ENCODE measurements at places on chromosomes 6 and 20. TPM values are rescaled to one million over a fixed set of nuclear protein-coding genes. Genes with fewer than 3 reads are reported as not detected.

DNA sequence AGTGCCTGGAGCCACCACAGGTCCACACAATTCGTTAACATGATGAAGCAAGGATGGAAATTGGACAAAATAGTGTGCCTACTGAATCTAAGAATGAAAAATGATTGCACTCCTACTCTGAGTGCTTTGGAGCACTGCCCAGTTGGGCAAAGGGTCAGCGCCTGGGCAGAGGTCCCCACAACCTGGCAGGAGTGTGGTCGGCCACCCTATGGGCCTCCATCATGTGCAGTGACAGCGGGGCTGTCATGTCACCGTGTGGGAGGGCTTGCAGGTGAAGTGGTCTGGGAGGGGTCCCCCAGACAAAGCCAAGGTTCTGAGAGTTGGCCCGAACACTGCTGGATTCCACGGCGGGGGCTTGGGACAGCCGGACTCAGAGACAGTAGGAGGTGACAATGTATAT lies 36.2 kb upstream of the CD93 start:
- H3K36me3 ChIP-seq: no peaks in the 10 kb centered on the region
- H3K27me3 ChIP-seq: no peaks in the 10 kb centered on the region

DNA sequence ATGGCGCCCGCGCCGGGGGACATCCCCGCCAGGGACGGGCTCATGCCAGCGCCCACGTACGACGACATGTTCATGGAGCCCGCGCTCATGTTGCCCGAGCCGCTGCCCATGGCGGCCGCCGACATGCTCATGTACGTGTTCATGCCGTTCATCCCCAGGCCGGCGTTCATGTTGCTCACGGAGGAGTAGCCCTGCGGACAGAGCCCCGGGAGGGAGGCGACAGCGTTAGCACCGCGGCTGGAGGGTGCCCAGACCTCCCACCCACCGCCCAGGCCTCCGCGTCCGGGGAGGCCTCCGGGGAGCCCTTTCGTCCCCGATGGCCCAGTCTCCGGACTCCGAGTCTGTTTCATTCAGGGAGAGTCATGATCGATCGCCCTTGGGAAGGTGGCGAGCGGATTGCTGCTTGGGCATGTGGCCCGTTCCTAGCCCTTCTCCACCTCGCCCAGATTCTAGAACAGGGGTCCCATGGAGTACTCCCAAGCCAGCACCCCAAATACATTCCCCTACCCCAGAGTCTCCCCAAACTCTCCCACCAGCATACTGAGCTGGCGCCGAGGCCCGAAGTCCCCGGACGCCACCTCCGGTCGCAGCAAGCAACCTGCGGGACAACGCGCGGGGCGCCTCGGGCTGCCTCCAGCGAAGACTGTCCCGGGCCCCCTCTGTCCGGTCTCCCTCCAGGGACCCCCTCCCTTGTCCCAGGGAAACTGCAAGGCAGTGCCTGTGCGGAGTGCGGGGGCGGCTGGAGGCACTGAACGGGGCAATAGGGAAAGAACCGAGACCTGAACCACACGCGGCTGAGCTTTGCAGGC lies 1.2 kb downstream of the FOXA2 start:
- H3K27me3 ChIP-seq: peaks cover 26% of the 10 kb centered on the region
- no peak overlapping the region for H3K27ac ChIP-seq
- no peaks in the 10 kb centered on the region for H3K4me1 ChIP-seq
- no peak overlapping the region for H3K4me3 ChIP-seq
- no peak for DNase-seq

GRCh38 chr6:150118203-150118602 lies 24.6 kb upstream of the PPP1R14C start:
- no peak overlapping the region for H3K4me3 ChIP-seq
- H3K4me1 ChIP-seq: peaks cover 10% of the 10 kb centered on the region
- no peak overlapping the region for H3K27ac ChIP-seq
- H3K36me3 ChIP-seq: no peaks in the 10 kb centered on the region
- H3K27me3 ChIP-seq: no peaks in the 10 kb centered on the region

Gene CPXM1
- 2.3 TPM for total RNA-seq

DNA sequence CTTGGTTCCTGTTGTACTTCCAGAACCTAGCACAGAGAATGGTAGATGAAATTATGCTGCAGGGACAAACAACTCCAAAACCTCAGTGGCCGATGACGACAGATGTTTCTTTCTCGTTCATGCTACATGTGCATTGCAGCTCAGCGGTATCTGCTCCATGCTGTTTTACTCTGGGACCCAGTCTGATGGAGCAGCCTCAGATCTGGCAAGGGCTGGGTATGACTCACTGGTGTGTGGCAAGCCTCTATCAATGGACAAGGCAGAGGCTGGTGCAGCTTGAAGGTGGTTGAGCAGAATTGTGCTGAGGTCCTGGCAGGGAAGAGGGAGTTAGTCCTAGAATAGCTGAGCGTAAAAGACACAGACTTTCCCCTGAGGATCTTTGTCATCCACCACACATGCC lies 10.3 kb upstream of the BLCAP start:
- no peaks in the 10 kb centered on the region for H3K27me3 ChIP-seq
- DNase-seq: no peak
- H3K36me3 ChIP-seq: no peaks in the 10 kb centered on the region
- no peak overlapping the region for H3K4me3 ChIP-seq
- no peak overlapping the region for H3K27ac ChIP-seq

GRCh38 chr20:45470262-45470931 lies 844 bp downstream of the WFDC2 start:
- H3K27me3 ChIP-seq: peaks cover 27% of the 10 kb centered on the region
- H3K4me3 ChIP-seq: no peak overlapping the region
- DNase-seq: no peak
- no peak overlapping the region for H3K27ac ChIP-seq

Gene ENPP1
- total RNA-seq: 0.85 TPM

Gene TMEM74B
- total RNA-seq: not detected

DNA sequence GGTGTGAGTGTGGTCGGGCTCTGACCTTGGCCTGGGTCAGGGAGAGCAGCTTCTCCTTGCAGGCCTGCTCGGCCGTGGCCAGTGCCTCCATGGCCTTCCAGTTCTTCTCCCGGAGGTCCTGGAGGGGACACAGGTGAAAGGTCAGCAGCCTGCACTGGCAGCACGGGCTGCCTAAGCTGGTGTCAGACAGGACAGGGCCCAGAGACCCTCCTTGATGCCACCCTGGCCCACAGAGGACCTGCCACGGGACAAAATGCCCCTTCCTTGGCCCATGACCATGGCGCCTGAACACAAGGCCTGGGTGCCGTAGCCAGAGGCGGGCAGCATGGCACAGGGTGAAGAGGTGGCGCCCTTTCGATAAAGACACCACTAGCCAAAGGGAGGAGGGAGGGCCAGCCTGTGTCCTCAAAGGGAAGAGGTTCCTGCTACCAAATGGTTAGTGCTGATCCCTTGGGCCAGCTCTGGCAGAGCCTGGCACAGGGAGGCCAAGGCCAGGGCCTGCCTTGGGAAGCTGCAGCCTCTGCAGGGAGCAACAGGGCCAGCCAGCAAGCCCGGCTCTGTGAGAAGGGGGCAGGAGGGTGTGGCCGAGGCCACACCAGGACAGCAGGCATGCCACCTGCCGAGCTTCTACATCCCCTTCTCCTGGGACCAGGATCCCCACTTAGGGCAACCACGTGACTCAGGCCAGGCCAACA lies 54.8 kb downstream of the DSTN start:
- H3K4me3 ChIP-seq: no peak overlapping the region
- H3K36me3 ChIP-seq: peaks cover 77% of the 10 kb centered on the region
- H3K27ac ChIP-seq: no peak overlapping the region
- DNase-seq: no peak

DNA sequence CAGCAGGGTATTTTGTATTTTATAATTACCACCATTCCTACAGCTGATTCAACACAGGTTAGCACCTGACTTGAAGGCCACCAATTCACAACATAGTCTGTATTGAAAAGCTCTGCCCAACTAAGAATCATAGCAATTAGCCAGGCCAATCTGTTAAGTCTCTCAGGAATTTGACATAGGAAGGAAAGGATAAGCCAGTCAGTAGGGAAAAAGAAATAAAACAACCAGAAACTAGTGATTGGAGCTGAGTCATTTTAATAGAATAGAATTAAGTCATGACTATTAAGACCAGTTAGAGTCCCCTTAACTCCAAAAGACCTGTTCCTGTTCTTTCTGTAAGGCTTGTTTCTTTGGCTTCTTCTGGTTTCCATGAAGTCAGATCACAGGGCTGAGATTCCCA lies 8.1 kb downstream of the RANBP9 start:
- H3K4me3 ChIP-seq: no peak overlapping the region
- H3K27ac ChIP-seq: no peak overlapping the region
- no peak for DNase-seq

- no peaks in the 10 kb centered on the region for H3K36me3 ChIP-seq
- H3K27me3 ChIP-seq: no peaks in the 10 kb centered on the region
- DNase-seq: no peak
Measured at GRCh38 chr6:25297039-25297441, 17.9 kb downstream of the CARMIL1 start.

DNA sequence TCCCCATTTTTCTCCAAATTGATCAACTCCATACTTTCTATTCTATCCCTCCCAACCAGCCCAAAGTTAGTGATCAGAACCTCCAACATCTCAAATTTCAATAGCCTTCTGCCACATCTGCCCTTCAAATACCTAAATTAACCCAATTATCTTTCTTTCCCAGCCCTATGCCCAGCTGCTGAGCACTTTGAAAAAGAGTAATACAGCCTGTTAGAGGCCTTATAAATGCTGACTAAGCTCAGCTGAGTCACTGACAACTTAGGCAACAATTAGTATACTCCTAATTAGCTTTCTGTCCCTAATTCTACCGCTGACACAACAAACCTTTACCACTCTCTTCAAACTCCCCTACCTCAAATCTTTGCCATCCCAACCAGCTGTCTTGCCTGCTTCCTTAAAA lies 23.5 kb downstream of the RUNX2 start:
- H3K27ac ChIP-seq: no peak overlapping the region
- H3K4me1 ChIP-seq: no peaks in the 10 kb centered on the region
- H3K27me3 ChIP-seq: no peaks in the 10 kb centered on the region
- no peak overlapping the region for H3K4me3 ChIP-seq

DNA sequence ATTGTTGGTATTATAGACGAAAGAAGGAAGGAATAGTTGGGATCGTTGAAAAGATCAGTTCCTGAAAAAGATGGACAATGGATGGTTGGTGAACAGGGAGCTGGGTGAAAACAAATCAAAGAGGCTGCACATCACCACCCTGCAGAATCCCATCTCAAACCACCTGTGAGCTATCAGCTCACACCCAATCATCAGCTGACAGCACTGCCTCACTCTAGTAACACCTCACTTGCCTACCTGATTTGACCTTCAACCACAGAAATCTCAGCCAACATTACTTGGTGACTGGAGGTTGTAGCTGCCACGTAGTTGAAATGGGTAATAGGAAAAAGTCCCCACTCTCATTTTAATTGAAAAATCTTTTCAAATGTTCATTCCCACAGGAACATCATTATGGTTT lies 101.8 kb upstream of the DST start:
- no peaks in the 10 kb centered on the region for H3K27me3 ChIP-seq
- no peak for DNase-seq
- no peak overlapping the region for H3K27ac ChIP-seq
- no peak overlapping the region for H3K4me3 ChIP-seq
- no peaks in the 10 kb centered on the region for H3K4me1 ChIP-seq

DNA sequence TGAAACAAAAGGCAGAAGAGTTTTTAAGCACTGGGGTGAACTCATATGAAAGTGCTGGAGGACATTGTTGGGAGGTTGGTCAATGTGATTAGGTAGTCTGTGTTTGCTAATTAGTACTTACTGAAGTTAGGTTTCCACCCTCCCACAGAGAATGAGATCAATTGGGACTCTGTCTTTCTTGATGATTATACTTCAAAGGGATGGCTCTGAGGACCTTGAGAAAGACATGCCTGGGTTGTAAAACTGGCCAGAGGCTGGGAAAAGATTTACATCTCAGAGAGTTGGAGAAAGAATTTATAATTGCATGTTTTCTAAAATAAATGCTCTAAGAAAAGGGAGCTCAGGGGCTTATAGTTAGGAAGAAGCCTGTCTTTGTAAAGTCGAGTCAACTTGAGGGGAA lies 74.0 kb downstream of the CD109 start:
- H3K27me3 ChIP-seq: no peaks in the 10 kb centered on the region
- H3K36me3 ChIP-seq: no peaks in the 10 kb centered on the region
- no peak for DNase-seq
- no peaks in the 10 kb centered on the region for H3K4me1 ChIP-seq

DNA sequence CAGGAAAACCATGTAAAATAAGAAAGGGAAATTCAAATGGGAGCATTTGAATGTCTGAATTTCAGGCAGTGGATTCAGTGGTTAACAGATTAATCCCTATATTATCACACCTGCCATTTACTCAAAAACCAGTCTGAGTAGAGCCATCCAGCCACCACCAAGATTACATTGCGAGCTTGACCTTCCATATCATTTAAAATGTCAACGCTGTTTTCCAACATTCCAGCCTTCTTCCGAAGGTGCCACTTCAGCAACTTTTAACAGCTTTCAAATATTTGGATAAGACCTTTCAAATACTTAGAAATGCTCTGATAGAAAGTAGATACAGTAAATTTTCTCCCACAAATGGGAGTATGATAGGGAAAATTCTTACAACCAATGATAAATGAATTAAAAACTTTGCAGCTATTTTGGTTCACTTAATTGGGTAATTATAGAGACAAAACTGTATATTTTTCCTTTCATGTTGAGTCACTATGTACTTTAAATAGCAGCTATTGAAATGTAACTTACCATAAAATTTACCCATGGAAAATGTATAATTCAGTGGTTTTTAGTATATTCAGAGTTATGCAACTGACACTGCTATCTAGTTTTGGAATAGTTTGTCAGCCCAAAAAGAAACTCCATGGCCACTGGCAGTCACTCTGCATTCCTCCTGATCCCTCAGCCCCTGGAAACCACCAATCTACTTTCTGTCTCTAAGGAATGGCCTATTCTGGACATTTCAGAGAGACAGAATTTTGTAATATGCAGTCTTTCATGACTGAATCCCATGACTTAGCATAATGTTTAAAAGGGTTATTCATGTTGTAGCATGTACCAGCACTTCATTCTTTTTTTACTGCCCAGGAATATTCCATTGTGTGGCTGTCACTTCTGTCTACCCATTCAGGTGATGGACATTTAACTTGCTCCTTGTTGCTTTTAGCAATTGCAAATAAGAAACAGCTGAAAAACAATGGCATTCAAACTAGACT lies 21.5 kb downstream of the EZR start:
- no peak overlapping the region for H3K27ac ChIP-seq
- H3K4me1 ChIP-seq: peaks cover 52% of the 10 kb centered on the region
- H3K27me3 ChIP-seq: no peaks in the 10 kb centered on the region
- DNase-seq: no peak
- H3K4me3 ChIP-seq: no peak overlapping the region

GRCh38 chr6:164690241-164690640 lies 619.2 kb downstream of the C6orf118 start:
- H3K27ac ChIP-seq: no peak overlapping the region
- H3K36me3 ChIP-seq: no peaks in the 10 kb centered on the region
- no peak overlapping the region for H3K4me3 ChIP-seq

DNA sequence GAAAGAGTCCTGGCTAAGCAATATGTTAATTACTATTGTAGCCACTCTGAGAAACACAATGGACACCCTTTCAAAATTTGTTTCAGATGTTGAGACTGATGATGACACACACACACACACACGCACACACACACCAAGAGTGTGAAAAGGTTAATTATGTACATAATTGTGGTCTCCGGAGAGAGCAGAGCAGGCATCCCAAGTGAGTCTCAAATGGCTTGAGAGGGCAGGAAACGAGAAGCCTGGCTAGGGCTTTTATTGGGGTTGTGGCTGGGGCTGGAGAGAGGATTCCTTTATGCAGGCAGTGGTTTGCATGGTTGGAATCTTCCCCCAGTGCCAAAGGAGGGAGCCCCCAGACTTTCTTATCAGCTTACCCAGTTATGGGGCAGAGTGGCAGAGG lies 38.2 kb upstream of the NKX2-4 start:
- no peaks in the 10 kb centered on the region for H3K4me1 ChIP-seq
- peaks cover 9% of the 10 kb centered on the region for H3K27me3 ChIP-seq
- no peak overlapping the region for H3K4me3 ChIP-seq
- no peak for DNase-seq

All from natural killer cell (primary cell).